Left lobe of liver (tissue), 2 donors: ENCODE measurements at places on chromosomes 1 and 21.

DNA sequence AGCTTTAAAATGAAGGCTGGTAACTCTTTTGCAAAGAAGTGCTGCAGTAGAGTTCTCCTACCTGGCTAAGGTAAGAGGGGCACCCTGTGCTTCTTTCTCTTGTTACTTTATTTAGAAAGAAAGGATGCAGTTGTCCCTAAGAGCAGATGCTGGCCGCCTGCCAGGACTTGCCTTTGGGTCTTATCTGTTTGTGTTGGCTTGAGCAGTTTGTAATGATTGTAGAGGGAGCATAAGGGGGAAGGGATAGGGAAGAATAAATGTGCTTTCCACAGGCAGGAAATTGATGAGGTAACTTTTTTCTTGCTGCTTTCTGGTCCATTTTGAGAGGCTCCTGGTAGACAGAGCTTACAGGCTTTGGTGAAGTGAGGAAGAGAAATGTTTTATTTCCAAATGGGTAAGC lies 229.6 kb downstream of the HHAT start:
- peak; percentile 46 for DNase-seq

- no peak for DNase-seq
Measured at GRCh38 chr1:153643816-153644215, 9.9 kb downstream of the CHTOP start.

DNA sequence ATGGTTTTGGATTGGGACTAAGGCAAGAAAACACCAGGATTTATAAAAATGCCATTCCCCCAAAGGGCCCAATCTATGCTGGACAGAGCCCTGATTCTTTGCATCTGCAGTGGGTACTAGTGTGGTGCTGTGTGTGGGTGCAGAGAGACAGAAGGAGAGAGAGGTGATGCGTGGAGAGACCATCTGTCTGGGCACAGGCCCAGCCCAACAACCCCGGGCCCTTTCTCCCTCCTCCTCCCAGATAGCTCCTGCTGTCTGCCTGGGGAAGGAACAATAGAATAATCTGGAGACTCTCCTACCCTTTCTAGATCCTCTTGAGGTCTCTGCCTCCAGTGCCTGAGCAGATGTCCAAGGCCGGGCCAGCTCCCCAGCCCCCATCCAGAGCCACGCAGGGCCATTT lies 15.1 kb downstream of the KIAA1614 start:
- DNase-seq, result no peak

DNA sequence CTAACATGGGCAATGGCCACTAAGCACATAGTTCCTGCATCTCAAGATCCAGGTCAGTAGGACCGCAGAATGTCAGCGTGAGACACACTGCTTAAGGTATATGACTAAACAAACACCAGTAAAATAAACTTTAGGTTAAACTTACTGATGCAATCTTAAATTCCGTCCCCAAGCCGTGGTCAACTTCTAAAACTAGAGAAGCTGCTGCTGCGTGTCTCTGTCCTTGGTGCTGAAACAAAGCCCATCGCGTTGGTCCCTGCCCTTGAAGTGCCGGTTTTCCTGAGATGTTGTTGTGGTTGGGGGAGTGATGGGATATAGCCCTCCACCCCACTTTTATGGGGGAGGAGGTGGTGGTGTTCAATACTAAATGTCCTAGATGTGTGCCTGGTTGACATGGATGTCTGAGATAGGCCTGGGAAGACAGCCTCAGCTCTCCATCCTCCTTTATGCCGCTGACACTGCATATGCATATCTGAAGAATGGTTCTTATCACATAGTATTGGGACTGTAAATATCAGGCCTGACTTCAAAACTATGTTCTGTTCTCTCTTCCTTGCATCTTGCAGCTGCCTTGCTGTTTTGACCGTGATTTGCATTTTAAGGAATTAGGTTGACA lies 72.0 kb upstream of the KCNA3 start:
- no peak for DNase-seq

DNA sequence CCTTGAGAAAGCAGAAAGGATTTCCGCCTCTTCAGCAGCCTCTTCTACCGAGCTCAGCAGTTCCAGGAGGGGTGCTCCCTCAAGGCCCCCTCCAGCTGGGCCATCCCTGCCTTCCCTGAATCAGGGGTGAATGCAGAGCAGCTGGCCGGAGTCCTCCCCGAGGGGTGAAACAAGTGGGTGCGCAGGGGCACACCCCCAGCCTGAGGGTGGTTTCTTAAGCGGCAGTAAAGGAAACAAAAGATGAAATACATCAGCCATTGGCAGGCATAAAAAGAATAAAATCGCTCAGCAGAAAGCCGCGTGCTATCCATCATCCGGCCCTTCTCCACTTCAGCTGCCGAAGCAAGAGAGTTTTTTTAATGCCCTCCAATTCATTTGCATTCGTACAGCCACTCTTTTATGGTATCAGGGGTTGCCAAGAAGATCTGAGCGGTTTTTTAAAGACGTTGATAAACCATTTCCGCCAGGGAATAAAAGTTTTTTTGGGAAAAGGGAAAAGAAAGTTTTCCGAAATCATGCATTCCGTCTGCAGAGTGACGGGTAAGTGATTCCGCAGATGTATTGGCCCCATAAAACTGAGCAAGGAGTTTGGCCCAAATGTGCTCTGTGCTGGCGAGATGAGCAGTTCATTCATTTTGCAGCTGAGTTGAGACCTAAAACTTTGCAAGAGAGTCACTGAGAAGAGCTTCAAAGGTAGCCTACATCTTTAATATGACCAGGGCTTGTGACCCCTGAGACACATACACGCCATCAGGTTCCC lies 73.7 kb upstream of the ZC3H12A start:
- no peak for DNase-seq

DNA sequence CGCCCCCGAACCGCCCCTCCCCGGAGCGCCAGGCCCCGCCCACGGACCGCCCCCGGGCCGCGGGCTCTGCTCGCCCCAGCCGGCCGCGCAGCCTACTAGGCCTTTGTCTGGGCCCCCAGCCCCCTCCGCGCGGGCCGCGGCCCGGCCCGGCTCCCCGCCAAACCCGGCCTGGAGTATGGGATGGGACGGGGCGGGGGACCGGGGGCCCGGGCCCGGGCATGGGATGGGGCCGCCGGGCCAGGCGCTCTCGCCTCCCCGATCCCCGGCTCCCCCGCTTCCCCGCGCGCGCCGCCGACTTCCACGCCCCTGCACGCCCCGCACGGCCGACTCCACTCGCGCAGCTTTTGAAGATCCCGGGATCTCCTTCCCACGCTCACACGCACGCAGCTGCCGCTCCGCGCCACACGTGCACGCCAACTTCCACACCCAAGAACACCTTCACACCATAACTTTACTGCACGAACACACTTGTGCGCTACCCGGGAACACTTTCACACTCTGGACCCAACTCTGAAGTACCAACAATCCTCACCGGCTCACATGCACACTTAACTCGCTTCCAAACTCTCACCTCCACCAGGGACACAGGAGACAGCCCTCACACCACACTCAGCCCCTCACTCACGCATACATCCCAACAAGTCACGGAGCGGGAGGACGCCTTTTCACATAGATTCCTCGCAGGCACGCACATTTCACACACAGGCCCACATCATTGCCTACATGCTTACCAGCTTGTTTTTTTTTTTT lies 437 bp upstream of the HSPG2 start:
- peak; percentile 87 for DNase-seq

- DNase-seq, result no peak
Measured at GRCh38 chr1:112418099-112418892, 22.3 kb downstream of the CTTNBP2NL start.

GRCh38 chr1:204859861-204860267 lies 10.8 kb upstream of the NFASC start:
- DNase-seq, result no peak

DNA sequence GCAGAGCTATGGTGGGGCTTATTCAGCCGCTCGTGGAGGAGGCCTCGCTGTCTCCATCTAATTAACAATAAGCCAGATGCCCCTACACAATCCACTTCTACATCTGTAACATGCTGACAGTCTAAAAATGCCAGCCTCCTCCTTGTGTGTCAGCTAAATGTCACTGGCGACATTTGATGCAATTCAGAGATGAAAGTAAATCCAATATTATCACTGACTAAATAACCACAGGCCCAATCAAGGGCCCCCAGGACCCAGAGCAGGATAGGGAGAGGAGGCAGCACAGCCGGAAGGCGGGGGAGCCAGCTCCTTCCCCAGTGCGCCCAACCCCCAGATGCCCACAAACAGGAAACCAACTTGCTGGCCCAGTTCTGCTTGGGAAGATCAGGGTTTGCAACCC lies 76.6 kb downstream of the DMRTA2 start:
- no peak for DNase-seq

- no peak for DNase-seq
Measured at GRCh38 chr1:204633665-204634064, 51.9 kb downstream of the LRRN2 start.

DNA sequence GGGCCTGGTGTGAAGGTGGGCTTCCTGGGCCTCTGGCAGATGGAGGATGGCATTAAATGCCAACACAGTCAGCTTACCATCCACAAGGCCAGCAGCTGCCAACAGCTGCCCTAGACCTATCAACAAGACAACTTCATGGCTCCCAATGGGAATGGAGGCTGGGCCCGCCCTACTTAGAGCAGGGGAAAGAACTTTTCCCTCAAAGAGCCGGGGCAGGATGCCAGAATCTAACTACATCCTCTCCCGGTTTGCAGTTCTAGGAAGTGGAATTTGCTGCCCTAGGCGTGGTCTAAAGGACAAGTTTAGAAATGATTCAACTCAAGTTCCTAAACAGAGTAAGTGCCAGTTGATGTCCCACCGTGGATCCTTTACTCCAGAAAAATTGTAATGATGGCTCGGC lies 13.1 kb downstream of the ICMT start:
- no peak for DNase-seq

- peak; percentile 80 for DNase-seq
Measured at GRCh38 chr21:44300262-44300959, 558 bp downstream of the PFKL start.

- DNase-seq, result no peak
Measured at GRCh38 chr1:15013767-15014166, 139.8 kb upstream of the TMEM51 start.

DNA sequence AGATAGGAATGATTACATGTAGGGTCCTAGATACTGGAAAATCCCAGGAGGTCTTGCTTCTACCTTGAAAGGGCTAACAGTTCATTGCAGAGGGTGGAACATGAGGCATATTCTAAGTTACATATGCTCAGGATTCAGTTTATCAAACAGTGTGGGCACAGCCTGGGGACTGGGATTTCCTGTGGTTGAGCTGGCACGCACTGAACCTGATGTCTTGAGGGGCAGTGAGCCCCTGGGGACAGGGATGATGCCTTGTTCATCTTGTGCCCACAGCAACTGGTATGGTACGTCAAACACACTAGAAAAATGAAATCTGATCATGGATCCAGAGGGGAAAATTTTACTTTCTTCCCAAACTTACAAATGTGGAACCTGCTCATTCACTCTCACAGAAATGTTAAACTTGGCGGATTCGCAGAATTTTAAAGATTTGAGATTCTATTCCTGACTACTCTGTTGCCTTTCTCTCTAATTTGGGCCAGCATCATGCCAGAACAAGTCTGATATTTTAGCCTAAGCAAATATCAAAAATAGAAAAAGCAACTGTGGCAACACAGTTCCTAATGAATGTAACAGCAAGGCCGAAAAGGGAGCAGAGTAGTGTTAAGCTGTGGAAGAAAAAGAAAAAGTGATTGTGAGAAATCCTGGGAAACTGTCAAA lies 68.2 kb upstream of the COL24A1 start:
- no peak for DNase-seq

- no peak for DNase-seq
Measured at GRCh38 chr1:244409701-244410100, 42.0 kb downstream of the ADSS2 start.
